ENCODE measurements at places on chromosomes 12 and 14.

- DNase-seq, result no peak
These were observed 18.7 kb downstream of the XRCC3 start for GRCh38 chr14:103696466-103697071.

DNA sequence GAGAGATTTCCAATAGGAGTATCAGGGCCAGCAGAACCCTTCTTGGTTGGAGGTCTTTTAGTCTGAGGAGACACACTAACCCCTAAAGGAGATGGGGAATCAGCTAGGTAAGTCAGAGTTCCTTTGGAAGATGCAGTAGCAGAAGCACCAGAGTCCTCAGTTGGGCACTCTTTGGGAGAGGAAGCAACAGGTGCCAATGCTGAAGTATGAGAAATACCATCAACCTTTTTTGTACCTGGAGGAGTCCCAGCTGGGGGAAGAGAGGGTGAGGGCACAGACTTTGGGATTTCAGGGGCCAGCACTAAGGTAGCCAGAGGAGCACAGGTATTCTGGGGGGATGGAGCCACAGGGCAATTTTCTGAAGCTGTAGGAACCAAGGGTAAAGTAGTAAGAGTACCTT is 6.0 kb downstream of the NACA start:
- no peak for DNase-seq

DNA sequence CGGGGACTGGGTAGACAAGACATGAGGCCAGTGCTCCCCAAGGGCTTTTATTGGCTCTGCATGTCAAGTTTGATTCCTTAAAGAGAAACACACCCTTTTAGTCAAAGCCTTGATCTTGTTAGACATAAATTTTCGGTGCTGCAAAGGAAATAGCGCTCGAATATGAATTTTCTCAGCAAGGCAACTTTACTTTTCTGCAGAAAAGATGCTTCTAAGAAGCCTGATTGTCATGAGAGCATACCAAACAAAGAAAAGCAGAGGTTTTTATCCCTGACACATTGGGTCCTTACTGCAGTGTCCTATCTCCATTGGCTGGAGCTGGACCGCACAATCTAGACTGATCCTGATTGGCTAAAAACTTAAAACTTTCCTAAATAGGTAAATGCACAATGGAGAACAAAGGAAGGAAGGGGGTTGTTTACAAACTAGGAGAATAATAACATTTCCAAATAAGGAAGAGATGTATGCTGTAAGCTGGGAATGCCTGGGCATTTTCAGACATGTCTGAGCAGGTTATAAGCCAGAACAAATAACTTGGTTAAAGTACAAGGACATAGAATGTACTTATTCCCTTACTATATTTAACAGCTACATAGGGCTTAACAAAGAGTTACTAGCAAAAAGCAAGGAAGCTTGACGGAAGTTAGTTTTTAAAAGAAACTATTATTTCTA is 17.2 kb downstream of the TXNRD1 start:
- no peak for DNase-seq

DNA sequence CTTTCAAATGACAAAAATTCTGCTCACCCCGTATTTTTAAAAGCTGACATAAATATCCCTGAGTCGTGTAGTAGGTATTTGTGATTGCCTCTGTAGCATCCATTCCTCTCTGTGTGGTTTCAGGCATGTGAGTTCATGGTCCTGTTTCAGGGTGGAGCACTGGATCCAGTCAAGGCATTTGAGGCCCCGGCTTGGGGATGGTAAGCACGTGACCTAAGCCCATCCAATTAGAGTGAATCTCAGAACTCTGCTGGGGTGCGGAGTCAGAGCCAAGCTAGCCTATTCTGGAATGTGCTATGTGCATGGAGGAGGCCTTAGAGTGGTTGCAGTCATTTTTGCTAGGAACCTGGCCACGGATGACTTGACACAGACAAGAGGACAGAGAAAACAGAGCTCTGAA is 4.3 kb upstream of the CSRP2 start:
- no peak for DNase-seq

DNA sequence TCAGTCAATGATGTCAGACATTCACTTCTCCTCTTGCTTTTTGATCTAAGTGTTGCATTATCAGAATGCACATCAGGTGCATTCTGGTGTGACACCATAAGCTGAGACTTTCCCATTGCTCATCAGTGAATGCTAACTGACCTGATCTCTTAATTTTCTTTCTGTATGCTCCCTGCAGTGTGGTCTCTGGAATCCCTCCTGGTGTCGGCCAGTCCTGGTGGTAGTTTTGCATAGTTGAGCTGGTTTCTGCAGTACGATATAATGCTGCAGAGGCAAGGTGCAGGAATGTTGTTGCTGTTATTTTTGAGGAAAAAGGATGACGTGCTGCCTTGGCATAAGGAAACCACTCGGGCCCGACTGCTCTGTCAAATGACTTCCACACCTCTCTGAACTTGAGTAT is 11.0 kb upstream of the SRP54 start:
- DNase-seq, result no peak
